ENCODE measurements at places on chromosomes 4 and X.

GRCh38 chrX:15465896-15466651 lies 27.1 kb downstream of the PIR start:
- no peak for DNase-seq

DNA sequence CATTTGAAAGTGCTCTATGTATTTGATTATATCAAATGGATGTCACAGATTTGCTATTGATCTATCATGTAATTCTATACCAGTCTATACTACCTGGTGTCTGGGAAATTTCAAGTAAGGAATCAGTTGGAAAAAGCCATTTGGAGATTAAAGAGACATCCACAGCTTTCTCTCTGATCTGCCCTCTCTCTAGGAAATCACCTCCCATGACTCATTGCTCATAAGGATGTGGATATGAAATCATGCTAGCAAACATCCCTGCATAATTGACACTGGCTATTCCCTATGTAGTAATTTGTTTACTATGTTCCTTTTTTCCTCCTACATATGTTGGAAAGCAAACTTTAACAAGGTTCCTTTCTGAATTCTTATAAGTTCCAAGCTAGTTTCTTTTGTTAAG lies 94.3 kb downstream of the TEX13A start:
- DNase-seq, result no peak

DNA sequence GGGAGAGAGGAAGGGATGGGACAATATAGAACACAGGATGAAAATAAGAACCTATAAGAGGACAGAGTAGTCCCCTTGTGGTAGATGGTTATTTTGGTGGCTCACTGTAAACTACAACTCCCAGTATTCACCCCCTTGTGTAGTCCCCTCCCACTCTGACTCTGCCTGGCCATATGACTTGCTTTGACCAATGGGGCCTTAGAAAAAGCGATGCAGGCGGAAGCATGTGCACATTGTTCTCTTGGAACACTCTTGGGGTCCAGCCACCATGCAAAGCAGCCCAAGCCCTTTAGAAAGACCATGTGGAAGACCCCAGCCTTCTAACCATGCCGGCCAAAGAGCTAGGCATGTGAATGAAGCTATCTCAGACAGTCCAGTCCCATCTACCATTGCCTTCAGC lies 415.0 kb downstream of the BCOR start:
- no peak for DNase-seq

DNA sequence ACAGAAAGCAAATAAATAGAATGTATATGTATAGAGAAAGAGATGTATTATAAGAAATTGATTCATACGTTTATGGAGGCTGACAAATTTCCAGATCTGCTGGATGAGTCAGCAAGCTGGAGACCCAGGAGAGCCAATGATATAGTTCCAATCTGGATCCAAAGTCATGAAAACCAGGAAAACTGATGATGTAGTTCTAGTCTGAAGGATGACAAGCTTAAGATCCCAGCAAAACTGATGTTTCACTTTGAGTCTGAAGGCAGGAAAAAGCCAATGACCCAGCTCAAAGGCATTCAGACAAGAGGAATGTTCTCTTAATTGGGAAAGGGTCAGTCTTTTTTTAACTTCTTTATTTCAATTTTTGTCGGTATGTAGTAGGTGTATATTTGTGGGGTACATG lies 102.6 kb downstream of the LHFPL1 start:
- DNase-seq, result no peak

DNA sequence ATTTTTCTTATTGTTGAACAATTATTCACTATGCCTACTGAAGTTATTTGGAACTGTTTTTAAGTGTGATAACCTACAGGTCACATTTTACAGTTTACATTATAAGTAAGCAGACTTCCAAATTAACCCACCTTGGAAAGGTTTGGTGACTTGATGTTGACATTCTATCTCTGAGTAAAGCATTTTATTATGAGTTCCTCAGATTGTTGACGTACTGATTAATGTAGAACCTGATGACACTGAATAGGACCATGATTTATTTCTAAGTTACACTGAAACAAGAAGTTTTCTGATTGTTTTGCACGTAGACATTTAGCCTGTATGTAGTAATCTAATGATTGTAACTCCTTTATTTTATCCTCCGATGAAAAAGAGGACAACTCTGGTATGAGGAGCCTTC lies 17.0 kb upstream of the CXCL3 start:
- no peak for DNase-seq

DNA sequence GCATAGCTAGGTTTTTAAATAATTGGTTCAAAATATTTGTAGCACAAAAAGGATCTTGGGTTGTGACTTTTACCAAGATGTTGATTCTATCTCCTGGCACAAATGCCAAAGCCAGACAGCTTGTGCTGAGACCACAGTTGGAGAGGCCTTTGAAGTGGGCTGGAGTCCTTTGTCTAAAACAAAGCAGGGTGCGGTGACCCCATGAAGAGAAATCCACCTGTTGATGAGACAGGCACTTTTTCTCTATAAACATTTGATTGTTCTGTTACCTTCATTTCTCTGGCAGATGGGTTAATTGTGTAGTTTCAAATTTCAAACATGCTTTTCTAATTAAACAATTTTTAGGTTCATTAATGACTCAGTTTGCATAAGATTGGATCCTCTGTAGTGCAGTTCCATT lies 56.7 kb downstream of the STOX2 start:
- no peak for DNase-seq

GRCh38 chr4:141501395-141501794 lies 135.0 kb upstream of the IL15 start:
- DNase-seq, result no peak

GRCh38 chr4:158496030-158496741 lies 25.5 kb upstream of the RXFP1 start:
- DNase-seq, result no peak

GRCh38 chr4:93532234-93532633 lies 296.3 kb upstream of the ATOH1 start:
- DNase-seq, result no peak

DNA sequence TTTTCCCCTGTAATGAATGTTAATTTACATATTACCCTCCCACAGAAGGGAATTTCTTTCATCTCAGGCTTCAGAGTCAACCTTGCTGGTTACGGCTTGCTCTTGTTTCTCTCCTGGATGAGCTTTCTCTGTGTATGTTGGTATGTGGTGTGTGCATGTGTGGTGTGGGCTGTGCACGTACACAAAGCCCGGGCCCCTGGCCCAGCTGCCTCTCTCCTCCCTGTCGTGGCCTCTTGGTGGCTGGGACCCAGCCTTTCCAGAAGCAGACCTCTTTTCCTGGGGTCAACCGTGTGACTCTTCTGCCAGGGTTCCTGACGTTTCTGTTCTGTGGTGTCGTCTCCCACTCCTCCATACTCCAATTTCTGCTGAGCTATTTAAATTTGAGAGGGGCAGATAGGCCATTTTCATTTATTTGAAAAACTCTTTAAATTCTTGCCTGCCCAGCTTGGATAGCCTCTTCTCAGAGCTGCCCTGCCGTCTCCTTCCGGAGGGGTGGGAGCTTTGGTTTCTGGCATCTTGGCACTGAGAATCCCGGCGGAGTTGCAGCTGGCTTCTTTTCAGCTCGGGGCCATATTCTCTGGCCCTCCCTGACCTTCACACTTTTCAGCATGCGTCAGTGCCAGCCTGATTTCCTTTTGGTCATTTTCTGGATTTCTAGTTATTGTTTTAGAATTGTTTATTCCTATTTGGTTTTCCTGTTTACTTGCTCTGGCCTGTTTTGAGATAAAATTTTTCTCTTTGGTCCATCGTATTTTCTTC lies 25.1 kb downstream of the FHDC1 start:
- no peak for DNase-seq

DNA sequence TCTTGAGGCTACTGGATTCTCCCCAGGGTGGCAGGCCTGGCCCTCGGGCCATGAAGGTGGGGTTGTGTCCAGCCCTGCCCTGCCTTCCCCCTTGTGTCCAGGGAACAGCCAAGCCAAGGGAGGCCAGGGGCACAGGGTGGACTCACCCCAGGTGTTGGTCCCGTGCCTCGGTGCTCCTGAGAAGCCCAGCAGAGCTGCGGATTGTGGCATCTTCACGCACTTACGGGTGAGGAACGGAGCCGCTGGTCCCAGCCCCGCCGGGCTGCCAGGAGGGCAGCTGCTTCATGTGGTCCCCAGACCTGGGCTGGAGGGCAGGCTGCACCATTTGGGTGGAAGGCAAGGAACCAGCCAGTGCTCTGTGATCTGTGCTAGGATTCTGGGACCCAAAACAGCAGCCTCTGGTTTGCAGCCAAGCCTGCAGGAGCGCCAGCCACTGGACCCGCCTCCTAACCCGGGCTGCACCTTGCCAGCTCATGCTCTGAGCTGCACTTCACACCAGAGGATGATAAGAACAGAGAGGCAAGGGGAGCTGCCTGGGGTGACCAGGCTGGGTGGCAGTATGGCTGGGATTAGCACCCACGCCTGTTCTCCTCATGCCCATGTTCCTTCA lies 36.1 kb upstream of the HMX1 start:
- DNase-seq, result peak; percentile 58

All from RWPE2 (cell line).